PC-3 (cell line): ENCODE measurements at places on chromosomes 1 and 21. TPM values are rescaled to one million over a fixed set of nuclear protein-coding genes. Genes with fewer than 3 reads are reported as not detected.

SH3BGRL3 gene
- 181 and 193 TPM in 2 replicates for total RNA-seq

KCNJ9 gene
- total RNA-seq: not detected in 2 replicates

DNA sequence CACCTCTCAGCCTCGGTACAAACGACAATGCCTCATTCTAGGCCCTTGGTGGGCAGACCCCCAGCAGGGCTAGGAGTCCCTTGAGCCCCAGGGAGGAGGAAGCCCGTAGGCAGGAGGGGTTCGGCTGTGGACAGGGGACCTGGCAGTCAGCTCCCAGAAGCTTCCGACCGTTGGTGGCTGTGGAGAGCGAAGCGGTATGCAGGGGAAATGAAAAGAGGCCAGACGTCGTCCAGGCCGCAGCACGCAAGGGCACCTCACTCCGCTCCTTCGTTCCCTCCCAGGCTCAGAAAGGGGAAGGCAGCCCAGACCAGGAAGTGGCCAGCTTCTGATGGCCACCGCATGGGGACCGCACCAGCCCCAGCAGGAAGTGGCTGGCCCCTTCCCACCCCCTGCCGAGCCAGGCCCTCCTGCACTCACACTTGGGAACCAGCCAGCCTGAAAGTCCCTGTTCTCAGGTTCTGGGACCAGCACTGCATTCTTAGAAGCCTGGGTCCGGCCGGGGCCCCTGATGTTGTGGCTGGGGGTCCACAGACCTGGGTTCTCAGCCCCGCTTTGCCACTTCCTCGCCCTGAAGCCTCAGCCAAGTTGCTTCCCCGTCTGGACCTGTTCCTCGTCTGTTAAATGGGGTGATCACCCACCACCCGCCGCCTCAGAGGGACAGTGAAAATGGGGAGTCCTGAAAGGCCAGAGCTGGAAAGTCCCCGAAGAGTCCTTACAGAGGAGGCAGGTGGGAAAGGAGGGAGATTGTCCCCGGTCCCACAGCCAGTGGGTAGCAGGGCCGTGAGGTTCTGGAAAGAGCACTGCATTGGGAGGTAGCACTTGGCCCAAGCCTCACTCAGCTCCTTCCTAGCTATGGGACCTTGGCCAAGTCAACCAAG is 104.0 kb upstream of the RUNX3 start:
- DNase-seq: no peak

OR2M3 gene
- not detected in 2 replicates for total RNA-seq

- DNase-seq: no peak
These were observed 36.1 kb downstream of the CDCA8 start for GRCh38 chr1:37728416-37728815.

- no peak for DNase-seq
These were observed 579.3 kb upstream of the ADGRL4 start for GRCh38 chr1:79585801-79586200.

DNA sequence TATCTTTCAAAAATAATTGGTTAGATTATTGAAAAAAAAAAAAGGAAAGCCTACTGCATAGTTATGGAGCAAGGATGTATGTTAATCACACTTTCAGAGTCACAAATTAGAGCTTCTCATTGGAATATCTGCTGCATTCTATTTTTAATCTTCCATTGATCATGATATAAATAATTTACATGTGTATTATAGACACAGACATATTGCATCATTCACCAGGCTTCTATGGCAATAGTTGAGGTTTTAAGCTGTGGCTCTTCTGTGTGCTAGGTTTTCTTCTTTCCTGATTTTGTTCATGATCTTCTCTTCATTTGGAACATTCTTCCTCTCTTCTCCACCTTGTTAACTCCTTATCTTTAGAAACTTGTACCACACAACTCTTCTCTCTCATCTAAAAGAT is 123.2 kb upstream of the HMCN1 start:
- DNase-seq: no peak

- DNase-seq: no peak
These were observed 96.8 kb downstream of the INTS7 start for GRCh38 chr1:211938561-211938997.
